ENCODE measurements at places on chromosomes 3 and 15.

- DNase-seq, result no peak
Measured at GRCh38 chr3:196193736-196194541, 17.3 kb downstream of the ZDHHC19 start.

DNA sequence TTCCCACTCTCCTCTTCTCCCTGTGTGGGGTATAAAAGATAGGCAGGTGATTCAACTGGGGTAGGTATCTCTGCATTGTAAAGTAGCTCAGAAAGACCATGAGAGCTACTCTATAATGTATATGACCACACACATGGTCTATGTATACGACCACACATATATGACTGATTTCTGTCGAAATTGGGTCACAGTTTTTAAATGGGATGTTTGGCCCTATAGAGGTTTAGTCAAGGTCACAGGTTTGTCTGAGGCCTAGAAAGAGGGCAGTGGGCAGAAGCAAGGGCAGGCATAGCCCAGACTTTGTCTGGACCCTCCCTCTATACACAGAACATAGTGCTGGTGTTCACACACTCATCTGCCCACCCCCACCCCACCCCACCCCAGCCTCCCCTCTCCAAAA is 4.4 kb downstream of the LAMP3 start:
- no peak for DNase-seq

DNA sequence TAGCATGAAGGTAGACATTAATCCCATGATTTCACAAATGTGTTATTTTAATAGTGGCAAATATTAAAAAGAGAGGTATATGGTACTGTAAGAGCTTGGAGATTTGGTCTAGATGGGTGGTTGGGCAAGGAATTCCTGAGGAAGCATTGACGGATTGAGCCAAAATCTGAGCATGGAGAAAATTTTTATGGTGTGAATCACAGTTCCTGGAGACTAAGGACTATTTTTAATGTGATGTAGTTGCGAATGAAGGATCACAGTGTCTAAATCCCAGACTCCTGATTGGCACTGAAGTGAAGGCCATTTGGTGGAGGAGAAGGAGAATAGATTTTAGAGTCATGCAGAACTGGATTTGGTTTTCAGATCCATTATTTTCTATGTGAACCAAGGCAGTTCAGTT is 188.7 kb upstream of the FEZF2 start:
- peak; percentile 68 for DNase-seq

DNA sequence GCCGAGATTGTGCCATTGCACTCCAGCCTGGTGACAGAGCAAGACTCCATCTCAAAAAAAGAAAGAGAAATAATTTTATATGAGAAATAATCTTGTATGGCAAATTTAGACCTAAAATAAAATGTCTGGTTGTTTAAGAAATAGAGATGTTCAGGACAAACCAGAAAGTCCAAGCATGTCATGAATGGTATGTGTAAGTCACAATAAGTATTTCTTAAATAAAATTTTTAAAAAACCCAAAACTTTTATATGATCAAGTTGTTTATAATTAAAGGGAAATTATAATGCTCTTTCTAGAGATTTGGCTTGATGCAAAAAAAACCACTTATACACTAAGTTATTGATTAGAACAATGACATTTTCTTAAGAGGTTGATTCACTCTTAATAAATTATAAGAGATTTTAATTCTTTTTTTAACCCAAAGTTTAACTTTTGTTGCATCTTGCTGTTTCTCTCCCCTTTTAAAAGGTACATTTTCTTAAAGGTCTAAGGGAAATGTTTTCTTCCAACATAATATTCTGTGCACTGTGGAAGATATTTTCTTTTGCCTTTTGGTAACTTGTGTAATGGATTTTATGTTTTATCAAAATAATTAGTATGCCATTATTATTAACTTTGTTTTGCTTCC is 105.7 kb downstream of the RTP4 start:
- no peak for DNase-seq

DNA sequence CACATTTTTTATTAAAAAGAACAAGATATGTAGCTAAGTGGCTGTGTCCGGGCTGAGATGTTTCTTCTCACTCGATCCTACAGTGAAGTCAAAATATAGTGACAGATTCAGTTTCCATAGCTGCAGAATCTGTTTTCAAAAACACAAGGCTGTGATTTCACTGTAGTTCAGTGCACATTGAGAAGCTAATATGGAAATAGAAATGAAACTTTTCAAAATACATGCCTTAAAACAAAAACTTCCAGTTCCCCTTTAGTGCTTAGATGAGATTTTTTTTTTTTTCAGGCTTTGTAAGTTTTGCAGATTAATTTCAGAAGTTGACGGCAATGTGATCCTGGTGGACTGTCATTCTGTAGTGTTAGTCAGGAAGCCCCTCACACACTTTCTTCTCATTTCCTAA is 23.8 kb upstream of the TRAK1 start:
- DNase-seq, result peak; percentile 81

- DNase-seq, result no peak
Measured at GRCh38 chr3:189144645-189145044, 27.1 kb upstream of the TPRG1 start.

- peak; percentile 66 for DNase-seq
Measured at GRCh38 chr3:16112910-16113504, 61.5 kb upstream of the GALNT15 start.

DNA sequence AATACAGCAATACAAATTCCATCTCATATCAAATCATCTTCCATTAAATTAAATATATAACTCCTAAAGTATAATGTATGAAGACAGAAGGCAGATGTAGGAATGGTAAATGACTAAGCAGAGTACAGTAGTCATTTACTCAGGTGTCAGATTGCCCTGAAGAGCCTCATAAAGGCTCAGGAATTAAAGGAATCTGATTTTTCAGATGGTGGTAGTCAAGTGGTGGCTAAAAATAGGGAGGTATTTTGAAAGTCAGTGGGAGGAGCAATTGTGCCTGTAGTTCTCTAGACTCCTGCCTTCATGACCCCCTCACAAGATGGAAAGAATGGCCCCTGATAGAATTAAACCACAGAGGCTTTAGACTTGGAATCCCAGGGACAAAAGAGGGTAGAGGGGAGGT is 142.7 kb upstream of the SYNPR start:
- no peak for DNase-seq

DNA sequence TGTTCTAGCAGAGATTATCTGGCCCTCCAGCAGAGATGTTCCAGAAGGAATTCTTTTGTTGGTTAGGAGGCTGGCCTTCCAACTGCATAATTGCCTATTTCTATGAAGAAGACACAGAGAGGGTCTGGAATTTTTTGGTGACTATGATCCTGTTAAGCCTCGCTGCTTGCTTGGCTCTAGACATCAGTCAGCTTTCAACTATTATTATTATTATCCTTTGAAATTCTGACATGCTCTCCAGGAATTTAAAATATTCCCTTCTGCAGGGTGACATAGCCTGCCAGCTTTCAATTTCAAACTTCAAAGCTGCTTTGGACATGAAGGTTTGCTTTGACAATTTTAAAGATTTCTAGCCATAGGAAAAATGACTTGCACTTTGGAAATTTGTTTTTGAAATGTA is 26.3 kb upstream of the ZNF148 start:
- DNase-seq, result peak; percentile 45

DNA sequence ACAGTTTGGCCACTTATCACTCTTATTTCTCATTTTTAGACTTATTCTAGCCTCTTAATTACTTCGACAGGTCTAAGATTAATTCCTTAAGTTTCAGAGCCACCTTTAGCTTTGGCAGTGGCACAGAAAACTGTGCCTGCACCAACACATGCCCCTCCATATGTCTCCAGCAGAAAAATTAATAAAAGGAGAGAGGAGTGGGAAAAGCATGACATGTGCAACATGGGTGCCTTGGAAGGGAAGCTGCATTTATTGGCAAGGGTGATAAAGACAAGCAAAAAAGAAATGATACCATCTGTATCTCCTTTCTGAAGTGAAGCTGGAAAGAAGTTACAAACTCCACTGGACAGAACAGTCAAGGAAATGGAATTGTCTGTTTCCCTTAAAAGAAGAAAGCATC is 121.7 kb upstream of the CFAP20DC start:
- DNase-seq, result no peak

GRCh38 chr3:58052373-58053273 is 44.4 kb downstream of the FLNB start:
- peak; percentile 94 for DNase-seq

- no peak for DNase-seq
Measured at GRCh38 chr3:23640471-23641146, 165.1 kb upstream of the UBE2E1 start.

- DNase-seq, result peak; percentile 38
Measured at GRCh38 chr3:108406661-108407206, 103.7 kb downstream of the MYH15 start.

DNA sequence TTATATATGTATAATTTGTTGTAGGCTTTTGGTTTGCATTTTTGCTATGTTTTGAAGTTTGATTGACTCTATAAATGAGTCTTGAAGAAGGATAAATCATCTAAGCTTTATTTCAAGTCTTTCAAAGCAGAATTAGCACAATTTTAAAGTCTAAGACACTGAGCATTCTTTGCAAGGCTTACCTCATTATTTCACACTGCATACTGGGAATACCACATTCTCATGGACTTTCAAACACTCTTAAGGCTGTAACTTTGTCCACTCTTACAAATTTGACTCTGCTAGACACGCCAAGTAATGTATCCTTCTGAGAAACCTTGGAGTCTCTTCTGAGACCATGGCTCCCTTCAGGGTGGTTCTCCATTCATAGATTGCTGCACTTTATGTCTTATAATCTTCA is 281.3 kb upstream of the COL8A1 start:
- no peak for DNase-seq

GRCh38 chr3:149299938-149300801 is 33.3 kb downstream of the TM4SF18 start:
- peak; percentile 93 for DNase-seq

DNA sequence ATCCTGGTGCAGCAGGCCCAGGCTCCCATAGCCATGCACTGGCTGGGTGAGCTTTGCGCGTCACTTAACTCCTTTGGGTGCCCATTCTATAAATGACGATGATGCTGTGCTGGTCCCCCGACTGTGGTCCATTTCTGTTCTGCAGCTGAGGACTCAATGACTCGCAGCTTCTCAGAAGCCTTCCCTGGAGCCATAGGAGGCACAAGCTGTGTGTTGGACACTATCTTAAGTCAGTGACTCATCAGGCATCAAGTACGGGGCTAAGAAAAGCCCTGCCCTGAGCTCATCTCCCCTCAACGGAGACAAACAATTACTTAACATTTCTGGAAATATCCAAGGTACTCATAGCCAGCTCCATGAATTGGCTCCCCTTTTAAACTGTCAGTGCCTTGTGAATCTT is 13.8 kb upstream of the MUSTN1 start:
- DNase-seq, result peak; percentile 62

- DNase-seq, result no peak
Measured at GRCh38 chr3:143771258-143771657, 77.0 kb downstream of the SLC9A9 start.

DNA sequence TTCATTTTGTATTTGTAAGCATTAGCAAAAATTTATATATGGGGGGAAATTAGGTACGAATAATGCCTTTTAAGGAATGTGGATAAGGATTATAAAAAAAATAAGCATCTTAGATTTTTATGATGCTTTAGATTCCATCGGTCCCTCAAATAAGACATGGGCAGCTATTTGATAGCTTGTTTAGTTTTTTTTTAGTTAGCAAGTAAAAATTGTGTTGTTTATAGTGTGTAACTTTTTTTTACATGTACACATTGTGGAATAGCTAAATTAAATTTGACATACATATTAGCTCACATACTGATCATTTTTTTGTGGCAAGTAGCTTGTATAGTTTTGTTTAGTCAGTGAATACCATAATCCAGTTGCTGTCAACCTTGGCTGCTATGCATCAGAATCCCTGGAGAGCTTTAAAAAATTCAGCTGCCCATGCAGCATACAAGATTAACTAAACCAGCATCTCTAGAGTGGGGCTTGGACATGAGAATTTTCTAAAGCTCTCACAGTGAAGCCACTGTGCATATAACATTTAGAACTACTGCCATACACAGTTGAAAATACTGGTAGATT is 53.9 kb downstream of the TMOD3 start:
- DNase-seq, result peak; percentile 66

DNA sequence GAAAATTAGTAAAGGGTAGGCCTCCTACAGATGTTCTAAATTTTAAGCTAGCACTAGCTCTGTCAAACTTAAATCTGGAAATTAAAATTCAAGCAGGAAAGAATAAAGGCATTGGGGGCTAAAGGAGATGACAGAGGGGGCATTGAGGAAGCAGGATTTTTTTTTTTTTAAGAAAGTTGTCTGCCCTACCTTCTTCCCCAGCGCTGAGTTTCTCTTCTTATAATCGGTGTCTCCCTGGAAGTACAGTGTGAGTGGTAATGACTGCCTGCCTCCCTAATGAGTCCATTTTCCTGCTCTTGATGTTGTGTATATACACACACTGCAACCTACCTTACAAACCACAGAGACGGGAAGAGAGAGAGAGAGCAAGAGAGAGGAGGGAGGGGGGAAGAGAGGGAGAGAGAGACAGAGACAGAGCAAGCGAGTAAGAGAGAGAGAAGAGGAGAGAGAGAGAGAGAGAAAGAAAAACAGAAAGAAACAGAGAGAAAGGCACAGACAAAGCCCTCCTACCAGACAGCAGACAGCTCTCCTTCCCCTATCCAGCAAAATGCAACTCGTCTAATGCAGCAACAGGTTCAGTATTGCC is 47.0 kb downstream of the ZBTB20 start:
- peak; percentile 44 for DNase-seq

- no peak for DNase-seq
Measured at GRCh38 chr15:73900095-73900712, 26.1 kb upstream of the LOXL1 start.

DNA sequence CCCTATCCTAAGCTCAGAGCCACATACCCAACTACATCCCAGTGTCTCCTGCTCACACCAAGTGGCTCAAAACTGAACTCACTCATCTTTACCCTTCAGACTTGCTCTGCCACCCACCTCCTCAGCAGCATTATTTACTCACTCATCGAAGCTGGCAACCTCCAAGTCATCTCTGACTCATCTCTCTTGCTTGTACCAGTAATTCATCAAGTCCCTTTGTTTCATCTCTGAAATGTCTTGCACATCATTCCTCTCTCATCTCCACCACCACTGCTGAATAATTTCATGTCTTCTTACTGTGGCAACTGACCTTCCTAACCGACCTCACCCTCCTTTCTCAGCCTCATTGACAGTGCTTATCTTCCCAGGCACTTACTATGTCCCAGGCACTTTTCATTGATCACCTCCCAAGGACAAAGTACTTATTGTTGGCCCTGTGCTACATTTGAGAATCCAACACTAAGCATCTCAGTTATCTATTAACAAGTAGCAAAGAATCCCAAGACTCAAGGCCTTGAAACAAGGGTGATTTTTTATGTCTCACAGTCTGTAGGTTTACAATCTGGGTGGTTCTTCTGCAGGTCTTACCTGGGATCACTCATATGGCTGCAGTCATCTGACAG is 82.0 kb downstream of the MRPL46 start:
- DNase-seq, result peak; percentile 60

GRCh38 chr3:152452318-152452717 is 183.6 kb downstream of the MBNL1 start:
- no peak for DNase-seq

DNA sequence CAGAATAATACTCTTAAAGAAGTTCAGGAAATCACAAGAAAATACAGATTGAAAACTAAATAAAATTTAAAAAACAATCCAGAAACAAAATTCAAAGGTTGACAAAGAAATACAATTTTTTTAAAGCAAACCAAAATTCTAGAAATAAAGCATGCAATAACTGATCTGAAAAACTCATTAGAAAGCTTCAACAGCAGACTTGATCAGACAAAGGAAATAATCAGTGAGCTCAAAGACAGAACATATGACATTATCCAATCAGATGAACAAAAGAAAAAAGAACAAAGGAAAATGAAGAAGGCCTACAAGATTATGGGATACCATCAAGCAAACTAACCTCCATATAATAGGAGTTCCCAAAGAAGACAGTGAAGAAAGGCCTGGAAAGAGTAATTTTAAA is 336.8 kb downstream of the RSL24D1 start:
- no peak for DNase-seq
